ENCODE measurements at places on chromosomes 2 and 18.

GRCh38 chr2:226080334-226080733, 680.8 kb downstream of the NYAP2 start:
- DNase-seq = no peak

DNA sequence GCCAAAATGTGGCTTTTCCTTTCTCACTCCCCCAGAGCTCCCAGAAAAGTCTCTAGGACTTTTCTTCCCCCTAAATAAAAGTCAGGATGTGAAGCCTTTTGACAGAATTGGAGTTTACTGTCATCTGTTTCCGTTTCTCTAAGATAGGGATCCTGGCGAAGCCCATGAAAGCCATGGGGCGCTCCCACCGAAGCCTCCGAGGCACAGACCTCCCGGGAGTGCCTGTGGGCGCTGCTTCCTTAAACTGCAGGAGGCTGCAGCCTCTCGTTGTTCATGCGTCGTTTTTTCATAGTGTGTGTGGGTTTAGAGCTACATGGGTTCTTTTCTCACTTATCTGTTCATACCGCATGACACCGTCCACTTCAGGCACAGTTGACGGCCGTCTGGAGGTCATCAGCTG, 56.8 kb downstream of the ASAP2 start:
- no peak for DNase-seq

DNA sequence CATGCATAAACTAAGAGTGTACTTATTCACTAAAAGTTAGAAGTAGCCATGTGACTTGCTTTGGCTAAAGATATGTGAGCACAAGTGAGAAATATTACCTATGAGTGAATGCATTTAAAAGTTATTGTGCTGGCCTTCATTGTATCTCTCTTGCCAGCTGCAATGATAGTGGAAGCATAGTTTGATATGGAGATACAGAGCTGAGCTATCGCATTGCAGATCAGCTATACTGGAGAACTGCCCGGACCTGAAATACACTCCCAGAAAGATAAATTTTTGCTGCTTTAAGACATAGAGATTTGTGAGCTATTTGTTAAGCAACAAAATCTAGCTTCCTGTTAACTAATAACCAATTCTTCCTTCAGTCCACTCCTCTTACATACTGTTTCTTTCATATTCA, 571.1 kb downstream of the CPS1 start:
- no peak for DNase-seq

- no peak for DNase-seq
These were observed 65.2 kb downstream of the PLEKHM3 start for GRCh38 chr2:207960090-207960489.

DNA sequence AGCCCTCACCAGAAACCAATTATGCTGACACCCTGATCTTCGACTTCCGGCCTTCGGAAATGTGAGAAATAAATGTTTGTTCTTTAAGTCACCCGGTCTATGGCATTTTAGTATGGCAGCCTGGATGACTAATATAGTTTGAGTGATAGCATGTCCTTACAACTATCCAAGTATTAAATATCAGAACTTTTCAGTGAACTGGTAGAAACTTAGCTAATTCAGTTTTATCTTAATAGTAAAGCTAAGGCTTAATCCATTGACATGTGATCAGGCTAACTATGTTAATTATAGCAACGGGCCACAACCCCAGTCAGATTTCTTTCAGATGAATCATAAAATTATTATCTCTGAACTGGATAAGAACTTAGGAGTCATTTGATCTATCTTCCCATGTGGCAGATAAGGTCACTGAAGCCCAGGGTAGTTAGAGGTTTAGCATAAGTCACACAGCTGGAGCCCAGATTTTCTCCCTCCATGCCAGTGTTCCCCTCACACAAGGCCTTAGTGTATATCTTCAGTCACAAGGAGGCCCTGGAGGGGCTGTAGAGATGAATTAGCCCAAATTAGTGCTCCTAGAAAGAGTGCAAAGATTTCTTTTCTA, 40.7 kb upstream of the UPP2 start:
- DNase-seq = no peak

DNA sequence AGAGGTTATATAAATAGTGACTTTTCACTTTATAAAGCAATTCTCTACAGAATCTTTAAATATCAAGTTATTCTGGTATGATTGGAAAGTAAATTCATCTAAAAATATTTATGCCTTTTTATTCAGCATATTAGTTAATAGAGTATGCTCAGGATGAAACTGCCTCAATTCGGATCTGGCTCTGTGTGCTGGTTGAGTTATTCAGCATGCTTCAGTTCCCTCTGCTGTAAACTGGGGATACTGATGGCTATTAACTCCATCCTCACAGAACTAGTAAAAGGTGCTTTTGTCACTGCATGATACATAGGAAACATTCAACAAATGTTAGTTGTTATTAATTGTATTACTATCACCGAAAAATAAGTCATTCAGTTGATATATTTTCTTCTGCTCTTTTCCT, 250.3 kb downstream of the NRXN1 start:
- DNase-seq = no peak

DNA sequence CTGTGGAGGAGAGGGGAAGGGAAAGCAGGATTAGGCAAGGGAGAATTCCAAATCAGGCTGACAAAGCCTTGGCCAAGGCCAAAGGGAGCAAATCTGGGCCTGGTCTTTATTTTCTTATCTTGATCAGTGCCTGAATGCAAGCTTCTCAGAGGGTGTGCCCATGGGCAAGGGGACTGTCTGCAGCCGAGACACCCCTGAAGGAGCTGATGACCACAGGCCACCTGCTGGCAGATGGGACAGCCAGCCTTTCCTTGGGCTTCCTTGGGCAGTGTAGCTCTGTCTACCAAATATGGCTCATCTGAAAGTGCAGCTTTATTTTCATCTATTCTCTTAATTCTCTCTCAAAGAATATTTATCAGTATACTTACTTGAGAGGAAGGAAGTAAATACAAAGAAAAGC, 117.0 kb downstream of the PKP4 start:
- DNase-seq = no peak

DNA sequence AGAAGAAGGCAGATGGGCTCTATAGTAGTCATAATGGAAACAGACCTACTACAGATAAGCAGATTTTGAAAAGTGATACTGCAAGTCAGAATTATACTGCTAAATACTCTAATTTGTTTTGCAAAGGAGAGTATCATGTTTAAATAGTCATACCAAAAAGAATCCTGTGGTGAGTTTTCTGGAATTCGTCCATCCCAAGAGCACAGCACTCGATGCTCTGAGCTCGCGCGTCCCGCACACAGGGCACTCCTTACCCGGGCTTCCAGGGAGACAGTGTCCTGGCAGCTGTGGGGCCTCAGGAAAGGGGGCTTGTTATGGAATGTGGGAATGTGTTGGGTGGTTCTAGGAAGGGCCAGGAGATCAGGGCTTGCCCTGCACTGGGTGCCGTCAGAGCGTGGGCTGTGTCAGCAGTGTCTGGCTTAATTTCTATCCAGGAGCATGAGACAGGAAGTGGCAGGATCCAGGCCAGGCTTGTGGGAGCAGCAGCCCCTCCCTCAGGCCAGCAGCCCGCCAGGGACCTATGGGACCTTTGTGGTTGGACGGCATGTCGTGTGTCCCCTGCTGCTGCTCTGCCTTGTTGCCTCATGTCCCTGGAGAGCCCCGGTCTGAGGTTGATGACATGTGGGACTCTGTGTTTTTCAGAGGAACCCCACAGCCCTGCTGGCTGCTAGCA, 193.2 kb upstream of the TPO start:
- DNase-seq = no peak

- DNase-seq = no peak
These were observed 217.8 kb downstream of the HAUS1 start for GRCh38 chr18:46321955-46322354.

DNA sequence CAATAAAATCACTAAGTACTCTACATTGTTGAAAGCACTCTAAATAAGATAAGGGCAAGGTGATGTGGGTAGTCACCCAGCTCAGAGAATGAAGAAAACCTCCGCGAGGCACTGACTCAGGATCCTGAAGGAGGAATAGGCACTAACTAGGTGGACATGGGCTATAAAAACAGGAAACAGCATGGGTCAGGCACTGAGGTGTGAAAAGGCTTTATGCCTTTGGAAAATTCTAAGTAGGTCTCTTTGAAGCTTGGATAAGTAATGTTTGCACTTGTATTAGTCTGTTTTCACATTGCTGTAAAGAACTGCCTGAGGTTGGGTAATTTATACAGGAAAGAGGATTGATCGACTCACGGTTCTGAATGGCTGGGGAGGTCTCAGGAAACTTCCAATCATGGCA, 161.6 kb downstream of the EPHA4 start:
- no peak for DNase-seq

DNA sequence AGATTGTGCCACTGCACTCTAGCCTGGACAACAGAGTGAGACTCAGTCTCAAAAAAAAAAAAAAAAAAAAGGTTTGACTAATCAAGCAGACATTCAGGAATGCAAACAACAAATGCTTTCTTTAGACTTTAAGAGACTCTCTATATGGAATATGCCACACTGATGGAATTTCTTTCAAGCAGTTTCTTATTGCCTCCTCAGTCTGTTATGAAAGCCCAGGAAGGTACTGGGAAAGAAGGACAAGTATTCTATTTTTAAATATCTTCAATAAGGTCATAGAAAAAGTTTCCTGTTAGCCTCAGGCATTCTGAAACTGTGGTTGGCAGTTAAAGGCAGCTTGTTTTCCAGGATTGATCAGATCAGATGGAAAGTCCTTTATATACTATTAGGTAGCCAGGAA, 241.6 kb downstream of the PIK3C3 start:
- no peak for DNase-seq

DNA sequence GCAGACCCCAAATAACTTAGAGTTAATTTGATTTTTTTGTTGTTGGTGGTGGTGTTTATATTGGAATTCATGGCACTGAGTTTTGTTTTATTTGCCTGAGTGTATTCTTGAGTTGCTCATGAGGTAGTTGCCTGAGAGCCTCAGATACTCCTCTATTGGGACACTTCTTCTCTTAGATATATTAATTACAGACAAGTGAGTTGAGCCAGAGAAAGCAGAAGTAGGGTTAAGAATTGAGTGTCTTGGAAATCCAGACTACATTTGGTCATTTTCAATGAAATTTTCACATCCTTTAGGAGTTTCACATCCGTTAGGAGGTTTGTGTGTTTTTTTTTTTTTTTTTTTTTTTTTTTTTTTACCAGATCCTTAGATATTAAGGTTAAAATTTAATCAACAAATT, 29.0 kb downstream of the FMNL2 start:
- no peak for DNase-seq

DNA sequence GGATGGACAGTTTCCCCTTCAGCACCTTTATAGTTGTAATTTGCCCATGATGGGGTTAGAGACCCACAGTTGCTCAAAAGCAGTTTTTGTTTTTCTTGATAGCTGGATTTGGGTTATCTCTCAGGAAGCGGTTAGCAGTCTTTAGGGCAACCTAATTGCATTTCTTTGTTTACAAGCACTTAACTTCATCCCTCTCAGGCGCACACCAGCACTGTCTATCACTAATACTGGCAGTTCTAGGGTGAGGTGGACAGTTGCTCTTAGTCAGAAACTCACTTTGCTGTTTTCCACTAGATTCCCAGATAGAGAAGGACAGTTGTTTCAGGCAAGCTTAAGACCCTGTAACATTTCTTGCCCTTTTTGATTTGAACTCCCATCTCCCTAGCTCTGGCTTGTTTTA, 146.0 kb downstream of the AGAP1 start:
- DNase-seq = no peak

DNA sequence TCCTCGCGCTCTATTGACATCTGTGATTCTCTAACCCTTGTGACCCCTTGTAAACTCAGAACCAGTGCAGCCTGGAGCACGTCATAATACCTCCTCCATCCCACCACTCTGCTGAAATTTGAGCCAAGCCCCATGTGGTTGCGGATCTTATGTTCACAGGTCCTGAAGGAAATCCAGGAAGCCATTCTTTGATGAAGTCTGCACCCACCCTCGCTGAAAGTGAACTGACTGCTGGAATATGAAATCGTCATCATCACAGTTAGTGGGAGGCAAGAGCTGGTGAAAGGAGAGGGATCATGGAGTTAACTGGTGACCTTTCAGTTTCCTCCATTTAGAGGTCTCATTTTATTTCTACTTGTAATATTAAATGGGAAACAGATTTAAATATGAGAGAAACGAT, 21.6 kb downstream of the ZEB2 start:
- no peak for DNase-seq

- no peak for DNase-seq
These were observed 535.9 kb downstream of the XIRP2 start for GRCh38 chr2:167424221-167424620.

GRCh38 chr2:239299218-239299939, 101.4 kb downstream of the HDAC4 start:
- no peak for DNase-seq

- DNase-seq = no peak
These were observed 100.2 kb upstream of the TEX51 start for GRCh38 chr2:126798276-126799140.

Measured in NCI-H1930 (cell line).